ENCODE measurements at places on chromosomes 16 and 17. TPM values are rescaled to one million over a fixed set of nuclear protein-coding genes. Genes with fewer than 3 reads are reported as not detected.

DNA sequence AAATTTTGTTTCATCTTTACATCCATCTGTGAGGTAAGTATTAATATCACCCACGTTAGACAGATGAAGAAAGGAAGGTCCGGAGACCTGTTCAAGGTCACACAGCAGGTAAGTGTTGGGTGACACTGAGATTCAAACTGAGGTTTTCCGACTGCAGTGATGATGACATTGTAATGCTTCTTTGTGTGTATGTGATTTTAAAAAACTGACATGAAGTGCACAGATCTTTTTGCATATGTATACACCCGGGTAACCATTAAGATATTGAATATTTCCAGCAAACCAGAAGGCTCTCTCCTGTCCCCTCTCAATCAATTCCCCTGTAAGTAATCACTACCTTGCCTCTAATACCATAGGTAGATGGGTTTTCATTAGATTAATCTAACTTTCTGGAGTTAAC, 1.5 kb upstream of the TANC2 start:
- DNase-seq = no peak

DNA sequence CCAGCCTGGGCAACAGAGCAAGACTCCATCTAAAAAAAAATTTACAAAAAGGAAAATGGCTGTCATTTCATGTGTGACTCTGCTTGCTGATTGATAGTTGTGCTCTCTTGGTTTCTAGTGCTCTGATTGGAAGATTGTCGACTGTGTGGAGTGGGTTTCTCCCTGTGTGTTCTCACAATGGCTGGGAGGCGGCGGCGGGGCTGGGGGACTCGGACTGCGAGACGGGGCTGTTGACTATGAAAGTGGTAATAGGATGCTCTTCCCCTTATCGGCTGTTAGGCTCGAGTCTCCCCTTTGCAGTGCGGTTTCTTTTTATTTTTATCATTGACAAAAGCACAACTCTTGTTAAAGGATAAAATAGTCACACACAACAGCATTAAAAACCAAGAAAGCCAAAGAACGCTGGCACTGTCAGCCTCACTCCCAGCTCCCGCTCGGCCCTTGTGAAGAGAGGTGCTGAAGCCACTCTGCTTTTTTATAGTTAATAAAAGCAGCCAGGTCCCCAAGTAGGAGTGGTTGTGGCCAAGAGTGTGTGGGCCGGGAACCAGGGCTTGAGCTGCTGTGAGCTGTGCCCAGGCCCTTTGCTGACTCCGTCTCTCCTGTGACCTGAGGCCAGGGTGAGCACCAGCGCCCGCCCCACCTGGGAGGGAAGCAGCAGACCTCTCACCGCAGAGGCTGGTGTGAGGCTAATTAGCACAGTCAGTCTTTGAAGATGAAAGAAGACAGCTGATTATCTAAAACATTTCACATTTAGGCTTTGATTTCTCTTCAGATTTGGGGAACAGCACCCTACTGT, 36.5 kb downstream of the TBCD start:
- DNase-seq = no peak

DNA sequence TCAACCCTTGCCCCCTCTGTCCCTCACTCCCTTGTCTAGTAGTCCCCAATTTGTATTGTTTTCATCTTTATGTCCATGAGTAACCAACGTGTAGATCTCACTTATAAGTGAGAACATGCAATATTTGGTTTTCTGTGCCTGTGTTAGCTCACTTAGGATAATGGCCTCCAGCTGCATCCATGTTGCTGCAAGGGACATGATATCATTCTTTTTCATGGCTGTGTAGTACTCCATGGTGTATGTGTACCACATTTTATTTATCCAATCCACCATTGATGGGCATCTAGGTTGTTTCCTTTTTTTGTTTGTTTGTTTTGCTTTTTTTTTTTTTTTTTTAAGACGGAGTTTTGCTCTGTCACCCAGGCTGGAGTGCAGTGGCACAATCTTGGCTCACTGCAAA, 63.0 kb upstream of the HS3ST4 start:
- no peak for DNase-seq

DNA sequence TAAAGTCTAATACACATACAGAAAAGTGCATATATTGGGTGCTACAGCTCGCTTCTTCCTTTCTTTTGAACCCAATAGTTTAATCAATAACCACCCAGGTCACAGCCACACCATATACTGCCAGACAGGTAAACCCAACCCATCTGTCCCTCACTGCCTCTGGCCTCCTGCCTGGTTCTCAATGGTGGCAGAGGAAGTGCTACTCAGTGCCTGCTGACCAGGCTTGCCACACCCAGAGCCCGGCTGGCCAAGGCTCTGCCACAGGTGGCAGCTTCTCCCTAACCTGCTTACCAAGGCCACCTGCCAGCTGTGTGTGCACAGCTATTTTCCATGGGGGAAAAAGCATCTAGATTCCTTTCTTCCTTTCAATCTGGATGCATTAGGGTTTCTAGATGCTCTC, 584 bp downstream of the PMP22 start:
- DNase-seq = no peak

- no peak for DNase-seq
These were observed 50.6 kb downstream of the RAB11FIP3 start for GRCh38 chr16:476039-476438.

GRCh38 chr16:80586476-80586875, 45.7 kb downstream of the DYNLRB2 start:
- DNase-seq = no peak

- no peak for DNase-seq
These were observed 31.7 kb downstream of the ERCC4 start for GRCh38 chr16:13951611-13952010.

- DNase-seq = no peak
These were observed 263.2 kb downstream of the TOX3 start for GRCh38 chr16:52283584-52284375.

GRCh38 chr16:11480634-11481033, 106.1 kb downstream of the LITAF start:
- DNase-seq = no peak

DNA sequence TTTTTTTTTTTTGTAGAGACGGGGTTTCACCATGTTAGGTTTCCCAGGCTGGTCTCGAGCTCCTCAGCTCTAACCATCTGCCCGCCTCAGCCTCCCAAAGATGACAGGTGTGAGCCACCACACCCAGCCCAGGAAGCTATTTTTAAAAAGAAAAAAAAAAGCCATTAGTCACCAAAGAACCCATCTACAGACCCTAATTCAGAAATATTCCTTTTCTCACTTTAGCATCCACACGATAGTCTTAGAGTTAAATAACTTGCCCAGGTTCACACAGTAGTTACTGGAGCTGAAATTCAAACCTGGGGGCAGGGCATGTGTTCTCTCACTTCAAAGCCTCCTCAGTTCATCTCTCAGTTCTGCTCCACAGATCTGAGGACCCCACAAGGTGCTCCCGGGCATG, 70.3 kb upstream of the NOL11 start:
- peak; percentile 65 for DNase-seq

GRCh38 chr16:58264961-58265479, 29.8 kb downstream of the PRSS54 start:
- DNase-seq = no peak

GRCh38 chr17:78454346-78454745, 75.9 kb downstream of the PGS1 start:
- DNase-seq = no peak

GRCh38 chr17:52159246-52160135, 977 bp upstream of the CA10 start:
- DNase-seq = no peak

DNA sequence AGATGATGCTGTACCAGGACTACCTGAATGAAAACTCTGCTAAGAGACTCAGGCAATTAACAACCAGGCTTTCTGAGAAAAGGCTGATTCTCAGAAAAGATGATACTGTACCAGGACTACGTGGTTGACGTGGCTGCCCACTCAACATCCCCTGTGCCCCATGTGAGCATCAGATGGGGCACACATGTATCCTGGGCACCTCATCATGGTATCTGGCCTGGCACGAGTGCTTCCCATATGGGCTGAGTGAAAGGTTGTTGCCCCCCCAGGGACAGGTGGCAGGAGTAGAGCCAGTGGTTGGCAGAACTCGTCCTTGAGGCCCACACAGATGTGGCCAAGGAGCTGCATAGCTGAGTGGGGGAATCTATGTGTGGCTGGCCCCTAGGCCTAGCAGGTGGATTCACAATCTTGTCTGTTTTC, 3.5 kb upstream of the CES4A start:
- no peak for DNase-seq

The CA10 gene
- polyA plus RNA-seq = 8.6 TPM

The HSF4 gene
- 1.2 TPM for polyA plus RNA-seq

The CBFA2T3 gene
- 3.5 TPM for polyA plus RNA-seq

The CRHR1 gene
- polyA plus RNA-seq = 0.19 TPM

The NGFR gene
- polyA plus RNA-seq = 2.6 TPM

The RAMP2 gene
- 113 TPM for polyA plus RNA-seq
